ENCODE measurements at places on chromosomes 13 and 19. TPM values are rescaled to one million over a fixed set of nuclear protein-coding genes. Genes with fewer than 3 reads are reported as not detected.

IL12RB1 gene
- not detected for total RNA-seq

SPIB gene
- total RNA-seq = not detected

GRCh38 chr19:1734321-1734966 lies 18.9 kb upstream of the ONECUT3 start:
- no peak for DNase-seq

OSCAR gene
- 0.48 TPM for total RNA-seq

LRRC8E gene
- 6.9 TPM for total RNA-seq

DNA sequence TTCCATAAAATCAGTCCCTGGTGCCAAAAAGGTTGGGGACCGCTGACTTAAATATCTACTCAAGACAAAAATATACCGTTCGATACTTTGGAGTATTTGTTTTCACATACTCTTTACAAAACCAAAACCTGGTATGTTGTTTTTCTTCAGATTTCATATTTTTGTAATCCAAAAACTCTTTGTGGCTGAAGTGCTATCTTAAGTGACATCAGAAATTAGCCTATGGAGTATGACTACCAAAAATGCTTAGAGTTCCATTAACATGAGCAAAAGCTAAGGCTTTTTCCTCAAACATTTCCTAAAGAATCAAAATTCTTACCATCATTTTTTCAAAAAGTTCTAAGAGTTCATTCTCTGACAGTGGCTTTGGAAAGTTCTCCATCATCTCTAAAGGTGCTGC lies 52.0 kb downstream of the DIAPH3 start:
- no peak for DNase-seq

LMTK3 gene
- total RNA-seq = 0.67 TPM

- DNase-seq = no peak
Measured at GRCh38 chr13:31008400-31009115, 76.1 kb downstream of the TEX26 start.

GGN gene
- 0.80 TPM for total RNA-seq

DNA sequence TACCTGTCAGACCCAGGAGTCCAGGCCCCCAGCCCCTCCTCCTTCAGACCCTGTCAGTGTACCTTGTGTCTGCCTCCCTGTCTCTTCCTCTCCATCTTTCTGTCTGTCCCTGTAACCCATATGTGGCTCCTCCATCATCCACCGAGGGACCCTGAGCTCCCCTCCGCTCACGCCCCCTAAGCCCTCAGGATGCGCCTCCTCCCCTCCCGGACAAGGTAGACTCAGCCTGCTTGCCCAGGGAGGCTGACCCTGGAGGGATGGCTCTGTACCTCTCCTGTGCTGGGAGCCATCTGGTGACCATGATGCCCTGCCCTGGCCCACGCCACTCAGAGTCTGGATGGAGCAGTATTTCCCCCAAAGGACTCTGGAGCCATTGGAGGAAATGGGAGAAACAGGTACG lies 1.0 kb upstream of the CAPN12 start:
- peak; percentile 47 for DNase-seq

- DNase-seq = peak; percentile 65
Measured at GRCh38 chr13:113999618-113999910, 25.7 kb upstream of the C13orf46 start.

- DNase-seq = no peak
Measured at GRCh38 chr13:101967781-101968180, 434.1 kb downstream of the FGF14 start.

PSG3 gene
- not detected for total RNA-seq

- DNase-seq = no peak
Measured at GRCh38 chr13:70375718-70376117, 267.5 kb upstream of the KLHL1 start.

GRCh38 chr13:42859760-42860159 lies 78.4 kb downstream of the FAM216B start:
- no peak for DNase-seq

IZUMO2 gene
- total RNA-seq = not detected

CASP14 gene
- total RNA-seq = not detected

CYP2A6 gene
- not detected for total RNA-seq

POLRMT gene
- total RNA-seq = 27.3 TPM

PCCA gene
- total RNA-seq = 25.5 TPM

All from chondrocyte (in vitro differentiated cells).